Epithelial cell of umbilical artery (primary cell): ENCODE measurements at places on chromosomes 4 and X. TPM values are rescaled to one million over a fixed set of nuclear protein-coding genes. Genes with fewer than 3 reads are reported as not detected.

FRMD7 gene
- not detected in 2 replicates for total RNA-seq

PASD1 gene
- total RNA-seq = not detected in 2 replicates

STPG2 gene
- total RNA-seq = not detected in 2 replicates

ERAS gene
- not detected in 2 replicates for total RNA-seq

SSX2 gene
- total RNA-seq = not detected in 2 replicates

GPR82 gene
- total RNA-seq = not detected in 2 replicates

FATE1 gene
- total RNA-seq = not detected in 2 replicates

ZDHHC15 gene
- not detected in 2 replicates for total RNA-seq

KLKB1 gene
- not detected in 2 replicates for total RNA-seq

RHOXF2 gene
- not detected in 2 replicates for total RNA-seq

HTRA3 gene
- total RNA-seq = 10.8 and 11.0 TPM in 2 replicates

UNC5C gene
- total RNA-seq = under 0.01 TPM in 1 of 2 replicates, not detected in the other

RPGR gene
- 29.8 and 33.8 TPM in 2 replicates for total RNA-seq

TEX13D gene
- total RNA-seq = not detected in 2 replicates

PNPLA4 gene
- 8.8 and 18.8 TPM in 2 replicates for total RNA-seq

FAM47E gene
- total RNA-seq = 0.30 TPM in 1 of 2 replicates, not detected in the other

STK26 gene
- 9.4 and 16.9 TPM in 2 replicates for total RNA-seq

F11 gene
- not detected in 2 replicates for total RNA-seq

SEPTIN11 gene
- total RNA-seq = 125 and 175 TPM in 2 replicates

SLIT2 gene
- total RNA-seq = 33.3 and 50.0 TPM in 2 replicates

CT55 gene
- not detected in 2 replicates for total RNA-seq

DMD gene
- total RNA-seq = 4.5 and 8.8 TPM in 2 replicates

RHOXF1 gene
- not detected in 2 replicates for total RNA-seq

DHX15 gene
- total RNA-seq = 175 and 200 TPM in 2 replicates

ASMT gene
- not detected in 2 replicates for total RNA-seq

ARX gene
- not detected in 2 replicates for total RNA-seq

GABRE gene
- total RNA-seq = 3.6 and 7.4 TPM in 2 replicates

CT45A7 gene
- total RNA-seq = not detected in 2 replicates

QDPR gene
- 16.6 and 50.3 TPM in 2 replicates for total RNA-seq

PABPC1L2B gene
- total RNA-seq = not detected in 2 replicates

TXK gene
- 0.65 and 1.7 TPM in 2 replicates for total RNA-seq

GPR50 gene
- not detected in 2 replicates for total RNA-seq

BANK1 gene
- total RNA-seq = under 0.01 TPM in 1 of 2 replicates, not detected in the other

ARMCX2 gene
- total RNA-seq = 72.1 and 161 TPM in 2 replicates

TSPAN7 gene
- 3.6 and 6.2 TPM in 2 replicates for total RNA-seq

PRPS2 gene
- 35.1 and 35.7 TPM in 2 replicates for total RNA-seq

SHROOM2 gene
- 7.3 and 9.4 TPM in 2 replicates for total RNA-seq

NHS gene
- 0.15 and 0.97 TPM in 2 replicates for total RNA-seq

SPP1 gene
- 1.4 TPM in 1 of 2 replicates, not detected in the other for total RNA-seq

FOXR2 gene
- total RNA-seq = not detected in 2 replicates

XAGE5 gene
- total RNA-seq = not detected in 2 replicates

TMSB15B gene
- 8.4 and 10.7 TPM in 2 replicates for total RNA-seq
